ENCODE measurements at places on chromosomes 5 and 9.

DNA sequence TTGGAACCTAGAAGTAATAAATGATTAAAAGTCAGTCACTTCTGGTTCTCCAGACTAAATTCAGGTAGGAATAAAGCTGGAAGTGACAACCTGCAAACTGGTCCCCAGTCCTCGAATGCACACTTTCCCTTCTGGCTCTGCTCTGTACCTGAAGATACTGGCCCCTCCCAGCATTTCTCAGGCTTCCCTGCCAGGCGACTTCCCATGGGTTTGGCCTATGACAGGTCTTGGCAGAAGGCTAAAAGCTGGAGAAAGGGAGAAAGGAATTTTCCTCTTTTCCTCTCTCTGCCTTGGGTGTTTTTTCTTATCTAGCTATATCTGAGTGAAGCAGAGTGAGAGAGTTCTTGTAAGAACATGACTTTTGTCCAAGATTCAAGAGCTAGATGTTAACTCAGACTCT, 1005.7 kb downstream of the DTWD2 start:
- DNase-seq: no peak

DNA sequence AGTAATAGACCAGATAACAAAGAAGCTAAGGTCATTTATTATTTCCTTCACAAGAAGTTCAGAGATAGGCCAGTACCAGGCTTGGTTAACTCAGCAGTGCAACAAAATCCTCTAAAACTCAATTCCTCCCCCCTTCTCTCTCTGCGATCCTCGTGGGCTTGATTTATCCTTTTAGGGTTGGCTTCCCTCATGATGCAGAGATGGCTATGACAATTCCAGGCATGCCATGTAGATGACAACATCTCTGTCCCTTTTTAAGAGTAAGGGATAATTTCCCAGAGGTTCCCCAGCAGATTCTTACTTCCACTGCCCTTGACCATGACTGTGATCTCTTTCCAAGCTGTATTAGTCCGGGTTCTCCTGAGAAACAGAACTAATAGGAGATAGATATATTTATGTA, 28.7 kb upstream of the DAP start:
- DNase-seq: no peak

DNA sequence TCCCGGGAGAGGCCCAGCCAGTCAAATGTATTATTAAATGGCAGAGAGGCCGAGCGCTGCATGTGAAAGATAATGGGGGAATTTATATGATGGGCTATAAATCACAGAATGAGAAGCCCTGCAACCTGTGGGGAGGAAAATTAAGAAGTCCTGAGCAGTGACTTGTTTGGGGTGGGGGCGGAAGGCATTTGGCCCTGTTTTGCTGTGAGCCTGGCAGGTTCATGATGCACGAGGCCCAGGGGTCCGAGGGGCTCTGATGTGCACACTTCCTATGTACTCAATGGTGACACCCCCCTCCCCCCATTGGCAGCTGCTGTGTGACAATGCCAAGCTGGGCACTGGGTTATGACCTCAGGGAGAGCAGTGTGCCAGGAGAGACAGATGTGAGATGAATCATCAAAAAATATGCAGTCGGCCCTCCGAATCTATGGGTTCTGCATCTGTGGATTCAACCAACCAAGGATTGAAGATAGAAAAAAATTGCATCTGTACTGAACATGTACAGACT, 13.7 kb upstream of the DAB2IP start:
- no peak for DNase-seq

GRCh38 chr5:69042500-69042899, 51.3 kb upstream of the SLC30A5 start:
- no peak for DNase-seq

DNA sequence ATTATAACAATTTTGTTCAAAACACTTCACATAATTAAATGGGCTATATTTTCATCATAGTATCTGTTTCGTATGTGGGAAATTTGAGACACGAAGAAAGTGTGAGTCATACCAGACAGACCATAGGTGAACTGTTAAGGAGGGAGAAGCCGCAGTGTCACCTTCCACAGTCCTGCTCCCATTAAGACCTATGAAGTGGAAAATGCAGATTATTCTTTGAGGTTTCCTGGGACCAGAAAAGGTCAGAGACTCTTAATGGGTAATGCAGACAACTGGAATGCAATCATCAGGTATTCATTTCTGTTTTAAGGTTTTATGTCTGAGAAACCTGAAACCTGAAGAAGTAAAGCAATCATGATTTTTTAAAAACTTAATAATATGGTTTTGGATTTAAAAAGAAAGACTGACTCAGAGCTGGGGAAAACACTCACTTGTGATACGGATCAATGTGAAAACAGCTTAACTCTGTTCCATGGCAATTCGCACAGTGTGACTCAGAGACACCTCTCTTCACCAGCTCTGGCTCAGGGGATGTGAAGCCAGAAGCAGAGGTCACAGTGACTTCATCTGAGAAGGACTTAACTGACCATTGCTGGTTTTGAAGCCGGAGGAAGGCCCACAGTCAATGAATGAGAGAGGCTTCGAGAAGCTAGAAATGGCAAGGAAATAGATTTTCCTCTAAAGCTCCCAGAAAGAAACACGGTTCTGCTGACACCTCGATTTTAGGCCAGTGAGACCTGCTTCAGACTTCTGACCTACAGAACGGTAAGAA, 17.2 kb upstream of the GCNT1 start:
- DNase-seq: no peak

GRCh38 chr9:106892632-106893031, 29.7 kb downstream of the ZNF462 start:
- DNase-seq: no peak

DNA sequence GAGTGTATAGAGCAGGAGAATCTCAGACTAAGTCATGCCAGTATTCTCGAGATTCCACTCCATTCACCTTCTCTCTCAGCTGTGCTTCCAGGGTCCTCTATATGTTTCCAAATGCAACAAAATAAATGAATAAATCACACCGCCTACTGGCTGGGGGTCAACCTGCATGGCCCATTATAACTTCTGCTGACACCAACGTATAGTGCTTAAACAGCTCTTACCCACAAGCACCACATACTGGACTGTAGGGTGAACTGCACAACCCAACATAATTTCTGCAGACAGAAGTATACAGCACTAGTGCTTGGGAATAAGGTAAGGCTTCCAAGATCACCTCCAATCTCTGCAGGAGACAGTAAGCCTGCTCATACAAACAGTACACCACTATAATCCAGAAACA, 33.1 kb upstream of the HTR4 start:
- no peak for DNase-seq

DNA sequence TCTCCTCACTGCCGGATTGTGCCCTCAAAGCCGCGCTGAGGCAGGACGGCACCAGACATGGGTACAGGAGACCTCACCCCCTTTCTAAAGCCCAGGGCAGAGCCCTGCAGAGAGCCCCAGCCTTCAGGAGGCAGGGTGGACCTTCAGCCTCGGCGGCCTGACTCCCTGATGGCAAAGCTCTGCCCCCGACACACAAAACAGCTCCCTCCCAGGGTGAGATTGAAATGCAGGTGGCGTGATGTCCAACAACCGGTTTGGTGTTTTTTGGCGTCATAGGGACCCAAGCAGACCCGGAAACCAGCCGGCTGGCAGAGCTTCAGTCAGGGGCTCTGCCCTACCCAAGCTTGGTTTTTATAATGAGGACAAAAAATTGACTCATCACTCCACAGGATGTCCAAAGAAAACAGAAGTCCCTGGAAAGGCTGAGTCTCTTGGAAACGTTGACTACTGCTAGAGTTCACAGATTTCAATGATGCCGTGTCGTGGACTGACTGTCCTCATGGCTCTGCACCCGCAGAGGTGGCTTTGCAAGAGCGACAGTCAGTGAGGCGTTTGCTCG, 275.2 kb upstream of the IRX1 start:
- no peak for DNase-seq

DNA sequence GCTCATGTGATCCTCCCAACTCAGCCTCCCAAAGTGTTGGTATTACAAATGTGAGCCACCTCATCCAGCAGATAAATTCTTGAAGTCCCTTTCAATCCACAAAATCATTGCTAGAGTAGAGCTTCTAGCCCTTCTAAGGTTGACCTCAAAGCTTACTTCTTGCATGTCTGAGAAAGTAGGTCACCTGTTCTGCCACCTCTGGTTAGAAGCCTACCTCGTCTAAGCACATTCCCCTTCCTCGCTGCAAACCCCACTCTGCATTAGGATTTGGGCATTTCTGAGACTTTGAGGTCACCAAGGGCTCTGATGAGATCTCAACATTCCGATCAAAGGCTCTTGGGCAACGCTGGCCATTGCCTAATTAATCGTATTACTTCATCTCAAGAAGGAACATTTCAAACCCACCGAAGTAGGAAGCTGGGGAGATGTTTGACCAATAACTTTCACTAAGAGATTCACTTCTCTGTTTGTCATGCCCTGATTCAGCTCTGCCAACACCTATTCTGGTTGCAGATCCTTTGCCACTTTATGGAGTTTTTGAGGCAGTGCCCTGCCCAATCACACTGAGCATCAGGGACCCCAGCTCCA, 8.6 kb downstream of the ADAM19 start:
- DNase-seq: no peak

DNA sequence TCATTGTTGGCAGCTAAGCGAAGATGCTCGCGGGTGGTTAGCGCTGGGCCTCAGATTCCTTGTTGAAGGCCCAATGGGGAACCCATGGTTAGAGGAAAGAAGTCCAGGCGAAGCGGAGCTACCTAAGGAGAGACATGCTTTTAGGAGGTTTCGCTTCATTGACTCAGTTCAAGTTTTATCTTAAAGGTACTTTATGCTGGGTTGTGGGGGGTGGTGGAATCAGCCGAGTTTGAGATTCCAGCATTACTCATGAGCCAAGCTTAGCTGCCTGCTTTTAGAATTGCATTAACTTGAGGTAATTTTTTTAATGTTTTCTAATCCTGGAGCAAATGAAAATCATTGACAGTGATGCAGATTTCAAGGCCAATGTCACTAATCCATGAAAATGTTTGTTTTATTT, 16.1 kb downstream of the MEGF10 start:
- no peak for DNase-seq

GRCh38 chr9:11072176-11072575, 459.4 kb upstream of the PTPRD start:
- no peak for DNase-seq

- DNase-seq: no peak
Observed at GRCh38 chr9:90883661-90884060, 82.0 kb downstream of the SYK start.

DNA sequence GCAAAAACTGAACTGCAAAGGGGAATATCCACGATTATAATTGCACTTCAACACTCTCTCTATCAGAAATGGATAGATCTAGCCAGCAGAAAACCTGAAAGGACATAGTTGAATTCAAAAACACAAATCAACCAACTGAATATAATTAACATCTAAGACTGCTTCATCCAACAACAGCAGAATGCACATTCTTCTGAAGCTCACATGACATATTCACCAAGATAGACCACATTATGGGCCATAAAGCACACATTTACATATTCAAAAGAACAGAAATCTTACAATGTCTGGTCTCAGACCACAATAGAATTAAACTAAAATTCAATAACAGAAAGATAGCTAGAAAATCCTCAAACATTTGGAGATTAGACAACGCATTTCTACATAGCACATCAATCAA, 118.3 kb downstream of the FBXO4 start:
- DNase-seq: no peak

- DNase-seq: no peak
Observed at GRCh38 chr5:78204241-78204640, 90.3 kb downstream of the AP3B1 start.

DNA sequence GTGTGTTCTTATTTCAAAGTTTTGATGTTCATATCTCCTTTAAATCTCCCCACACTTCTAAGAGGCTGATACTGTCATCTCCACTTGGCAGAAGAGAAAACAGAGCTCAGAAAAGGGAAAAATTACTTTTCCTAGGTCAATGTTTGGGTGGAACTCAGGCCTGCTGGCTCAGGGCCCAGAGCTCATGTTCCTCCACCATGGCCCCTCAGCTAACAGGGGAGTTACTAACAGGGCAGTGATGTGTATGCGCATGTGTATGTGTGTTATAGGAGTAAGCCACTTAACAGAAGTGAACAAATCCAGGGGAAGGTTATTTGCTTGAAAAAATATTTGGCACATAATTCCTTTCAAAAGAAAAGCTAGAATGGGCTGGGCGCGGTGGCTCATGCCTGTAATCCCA, 2.5 kb downstream of the C1QTNF2 start:
- DNase-seq: no peak

GRCh38 chr5:121885630-121886029, 33.9 kb downstream of the FTMT start:
- no peak for DNase-seq

- no peak for DNase-seq
Observed at GRCh38 chr5:103461243-103461642, 101.3 kb downstream of the NUDT12 start.

GRCh38 chr9:78769690-78770089, 472.8 kb downstream of the PSAT1 start:
- no peak for DNase-seq

- no peak for DNase-seq
Observed at GRCh38 chr5:107779437-107779836, 108.7 kb upstream of the EFNA5 start.

DNA sequence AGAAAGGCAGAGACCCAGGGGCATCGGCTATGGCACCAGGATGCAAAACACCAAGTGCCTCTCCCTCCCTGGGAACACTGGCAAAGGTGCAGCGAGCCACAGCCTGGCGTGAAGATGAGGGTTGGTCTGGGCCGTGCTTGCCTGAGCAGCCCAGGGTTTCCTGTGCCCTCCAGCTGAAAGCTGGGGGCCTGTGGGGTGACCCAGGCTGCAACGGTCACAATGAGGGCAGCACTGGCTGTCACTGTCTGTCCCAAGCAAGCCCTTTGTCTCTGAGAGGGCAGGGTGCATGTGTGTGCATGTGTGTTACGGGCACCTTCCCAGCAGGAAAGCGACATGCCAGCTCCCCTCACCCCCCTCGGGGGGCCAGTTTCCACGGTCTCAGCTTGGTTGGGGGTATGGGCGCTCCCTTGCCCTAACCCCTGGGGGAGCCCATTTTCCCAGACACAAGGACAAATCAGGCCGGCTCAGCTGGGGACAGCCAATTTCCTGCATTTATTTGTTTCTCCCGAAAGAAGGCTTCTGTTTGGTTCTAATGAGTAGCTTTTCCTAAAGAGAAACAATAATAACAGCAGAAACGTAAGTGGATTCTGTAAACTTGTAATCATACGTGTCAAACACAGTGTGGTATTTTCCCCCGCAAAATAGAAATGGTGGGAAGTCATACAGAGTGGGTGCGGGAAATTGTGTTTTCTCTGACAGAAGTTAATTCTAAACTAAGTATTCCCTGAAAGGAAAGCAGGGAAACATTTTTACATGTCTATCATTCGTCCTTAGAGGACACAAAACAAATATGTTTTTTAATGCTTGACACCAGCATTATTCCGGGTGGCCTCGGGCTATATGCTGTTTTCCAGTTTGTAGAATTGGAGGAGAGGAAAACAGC, 21.3 kb downstream of the MRPL36 start:
- no peak for DNase-seq
